Foreskin keratinocyte (primary cell): ENCODE measurements at places on chromosomes 4 and X. TPM values are rescaled to one million over a fixed set of nuclear protein-coding genes. Genes with fewer than 3 reads are reported as not detected.

The CABS1 gene
- total RNA-seq, result not detected in 2 replicates

The CACNA1F gene
- total RNA-seq, result not detected in 2 replicates

The HELT gene
- total RNA-seq, result not detected in 2 replicates

The GAGE2A gene
- not detected in 2 replicates for total RNA-seq

The SCML1 gene
- 10.7 and 14.0 TPM in 2 replicates for total RNA-seq

The SSX4 gene
- total RNA-seq, result not detected in 2 replicates

The NALF2 gene
- 0.95 and 2.0 TPM in 2 replicates for total RNA-seq

The ZDHHC9 gene
- 18.9 and 23.0 TPM in 2 replicates for total RNA-seq

The TMEM271 gene
- total RNA-seq, result not detected in 2 replicates

The ABCG2 gene
- 2.2 and 4.5 TPM in 2 replicates for total RNA-seq

The CCNA2 gene
- 65.8 and 83.0 TPM in 2 replicates for total RNA-seq

The TBC1D9 gene
- total RNA-seq, result 13.9 and 16.4 TPM in 2 replicates

The CTAG1A gene
- total RNA-seq, result not detected in 2 replicates

GRCh38 chr4:146567396-146567795 lies 45.7 kb upstream of the SLC10A7 start:
- DNase-seq, result peak; percentile 62

DNA sequence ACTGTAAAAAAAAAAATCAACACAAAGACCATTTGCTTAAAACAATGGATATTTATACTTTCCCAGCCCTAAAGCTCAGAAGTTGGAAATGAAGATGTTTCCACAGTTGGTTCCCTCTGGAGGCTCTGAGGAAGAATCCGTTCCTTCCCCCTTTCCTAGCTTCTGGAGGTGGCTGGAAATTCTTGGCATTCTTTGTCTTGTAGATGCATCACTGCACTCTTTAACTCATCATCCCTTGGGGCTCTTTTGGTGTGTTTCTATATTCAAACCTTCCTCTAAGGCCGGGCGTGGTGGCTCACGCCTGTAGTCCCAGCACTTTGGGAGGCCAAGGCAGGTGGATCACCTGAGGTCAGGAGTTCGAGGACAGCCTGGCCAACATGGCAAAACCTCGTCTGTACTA lies 78.7 kb downstream of the VCX3A start:
- no peak for DNase-seq

DNA sequence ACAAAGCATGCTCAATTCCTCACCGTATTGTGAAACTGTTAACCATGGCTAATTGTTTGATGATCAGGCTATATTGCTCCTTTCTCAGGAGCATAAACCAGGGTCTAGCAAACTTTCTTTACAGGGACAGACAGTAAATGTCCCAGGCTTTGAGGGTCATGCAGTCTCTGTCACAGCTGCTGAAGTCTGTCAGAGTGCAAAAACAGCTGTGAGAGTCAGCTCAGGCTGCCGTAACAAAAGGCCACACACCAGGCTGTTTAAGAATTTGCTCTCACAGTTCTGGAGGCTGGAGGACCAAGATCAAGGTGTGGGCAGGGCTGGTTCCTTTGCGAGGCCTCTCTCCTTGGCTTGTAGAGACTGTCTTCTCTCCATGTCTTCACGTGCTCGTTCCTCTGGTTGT lies 75.6 kb downstream of the GPR143 start:
- no peak for DNase-seq

DNA sequence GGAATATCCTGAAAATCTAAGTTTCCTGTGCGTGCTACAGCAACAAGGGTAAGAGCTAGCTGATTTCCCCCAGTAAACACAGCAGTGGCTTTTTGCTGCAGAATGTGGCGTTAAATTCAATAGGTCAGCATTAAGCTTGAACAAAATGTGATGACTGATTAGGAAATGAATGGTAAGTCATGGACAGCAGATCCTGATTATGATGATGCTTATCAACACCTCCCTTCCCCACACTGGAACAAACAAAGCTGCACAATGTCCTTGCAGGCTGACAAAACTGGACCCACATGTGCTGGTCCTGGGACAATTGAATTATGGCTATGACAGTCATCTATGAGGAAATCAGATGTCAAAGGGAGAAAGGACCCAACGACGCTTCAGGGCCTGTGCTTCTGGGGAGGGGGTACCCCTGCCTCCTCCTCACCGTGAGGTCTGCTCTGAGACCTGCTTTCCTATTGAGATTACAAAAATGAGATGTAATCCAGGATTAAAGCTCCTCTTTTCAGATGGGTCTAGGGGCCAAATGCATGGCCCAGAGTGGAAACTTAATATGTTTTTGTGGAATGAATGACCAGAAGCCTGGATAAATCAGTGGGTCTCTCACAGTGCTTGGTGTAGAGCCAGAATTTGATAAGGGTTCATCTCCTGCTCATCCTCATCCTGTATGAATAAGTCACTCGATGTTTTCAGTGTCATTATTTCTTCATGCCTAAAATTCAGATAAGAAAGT lies 32.0 kb upstream of the BOD1L1 start:
- DNase-seq, result no peak

DNA sequence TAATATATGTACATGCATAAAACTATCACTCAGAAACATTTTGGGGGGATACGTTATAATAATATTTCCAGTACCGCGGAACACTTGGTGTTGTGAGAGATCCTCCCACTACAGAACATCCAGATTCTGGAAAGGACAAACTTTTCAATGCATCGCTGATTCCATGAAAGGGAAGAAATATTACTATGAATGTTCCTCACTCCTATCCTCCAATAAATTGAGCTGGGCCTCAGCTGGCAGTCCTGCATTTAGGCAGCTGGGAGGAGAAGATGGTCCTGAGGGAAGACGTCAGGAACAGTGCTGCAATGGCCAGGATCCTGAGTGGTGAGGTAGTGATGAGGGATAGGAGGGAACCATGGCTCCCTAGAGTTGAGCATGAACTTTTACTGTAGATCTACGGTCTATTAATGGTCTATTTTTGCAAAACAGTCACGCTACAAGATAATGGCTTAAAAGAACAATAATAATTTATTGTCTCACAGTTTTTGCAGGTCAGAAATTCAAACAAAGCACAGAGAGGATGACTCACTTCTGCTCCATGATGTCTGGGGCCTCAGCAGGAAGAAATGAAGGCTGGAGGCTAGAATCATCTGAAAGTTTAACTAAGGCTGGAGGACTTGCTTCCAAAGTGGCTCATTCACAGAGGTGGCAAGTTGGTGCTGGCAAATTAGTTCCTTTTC lies 538.1 kb downstream of the STIM2 start:
- DNase-seq, result peak; percentile 18

DNA sequence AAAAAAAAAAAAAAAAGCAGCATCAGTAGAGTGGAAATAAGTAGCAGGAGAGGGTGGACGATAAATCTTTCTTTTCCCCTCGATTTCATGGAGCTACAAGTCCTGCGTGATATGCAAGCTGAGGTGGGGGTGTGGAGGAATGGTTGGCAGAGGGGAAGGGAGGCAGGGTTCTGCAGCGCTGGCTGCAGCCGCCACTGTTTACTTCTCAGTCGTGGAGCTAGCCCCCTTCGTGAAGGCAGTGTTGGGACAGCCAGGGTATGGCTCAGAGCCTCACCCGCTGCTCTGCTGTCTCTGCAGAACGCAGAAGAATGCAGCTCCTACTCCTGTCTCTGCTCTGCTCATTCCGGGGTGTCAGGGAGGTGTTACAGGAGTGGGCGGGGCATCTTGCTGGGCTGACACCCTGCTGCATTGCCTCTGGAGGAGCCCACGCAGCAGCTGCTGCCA lies 140.6 kb downstream of the GPM6A start:
- no peak for DNase-seq

GRCh38 chr4:180832073-180832472 lies 1411.1 kb upstream of the TENM3 start:
- DNase-seq, result no peak

DNA sequence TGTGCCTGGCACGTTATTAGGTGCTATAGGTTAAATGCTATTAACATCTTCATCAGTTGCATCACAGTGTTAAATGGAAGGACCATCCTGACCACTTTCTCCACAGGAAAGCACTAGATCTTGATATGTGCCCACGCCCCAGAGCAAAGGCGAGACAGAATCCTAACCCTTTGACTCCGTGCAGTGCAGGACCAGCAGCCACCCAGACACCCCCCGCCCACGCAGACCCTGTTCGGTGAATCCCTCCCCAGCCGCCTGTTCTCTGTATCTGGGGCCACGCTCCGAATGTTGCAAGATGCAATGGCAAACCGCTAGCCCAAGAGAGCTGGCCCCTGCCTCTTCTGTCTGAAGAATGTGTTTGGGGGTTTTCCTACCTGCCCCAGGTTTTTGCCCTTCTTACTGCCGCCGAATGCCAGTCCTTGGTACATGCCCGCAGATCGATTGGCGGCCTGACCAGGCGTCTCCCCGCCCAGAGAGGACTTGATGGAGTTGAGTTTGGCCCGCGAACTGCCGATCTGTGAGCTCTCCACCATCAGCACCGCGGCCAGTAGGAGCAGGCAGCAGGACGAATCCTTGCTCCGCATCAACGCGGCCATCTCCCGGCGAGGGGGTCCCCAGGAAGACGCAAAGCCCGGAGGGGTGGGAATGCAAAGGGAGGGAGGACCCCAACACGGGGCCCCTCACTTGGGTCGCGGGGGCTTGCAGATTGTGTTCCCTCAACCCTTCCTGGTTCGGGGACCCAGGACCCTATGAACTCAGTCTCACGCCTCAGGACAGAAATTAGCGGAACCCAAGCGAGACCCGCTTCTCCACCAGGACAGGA lies 906 bp downstream of the DKK2 start:
- DNase-seq, result no peak

DNA sequence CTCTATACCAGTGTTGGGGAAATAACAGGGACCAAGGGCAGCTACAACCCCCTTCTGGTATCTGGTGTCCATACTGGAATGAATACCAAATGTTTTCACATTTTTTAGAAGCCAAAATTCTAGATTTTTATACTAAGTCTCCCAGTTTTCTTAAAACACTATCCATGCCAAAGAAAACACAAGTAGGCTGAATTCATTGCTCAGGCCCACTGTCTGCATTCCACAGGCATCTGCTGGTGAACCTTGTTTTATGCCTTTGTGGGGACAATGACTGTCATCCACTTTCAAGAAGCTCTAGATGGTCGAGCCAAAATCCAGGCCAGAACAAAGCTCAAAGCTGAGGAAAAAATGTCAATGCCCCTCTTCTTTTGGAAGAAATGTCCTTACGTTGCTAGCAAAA lies 213.4 kb upstream of the RASGEF1B start:
- DNase-seq, result no peak

GRCh38 chr4:1870328-1870577 lies 940 bp upstream of the NSD2 start:
- peak; percentile 83 for DNase-seq

- DNase-seq, result no peak
These were observed 27.9 kb downstream of the CAMK2D start for GRCh38 chr4:113733685-113734084.

DNA sequence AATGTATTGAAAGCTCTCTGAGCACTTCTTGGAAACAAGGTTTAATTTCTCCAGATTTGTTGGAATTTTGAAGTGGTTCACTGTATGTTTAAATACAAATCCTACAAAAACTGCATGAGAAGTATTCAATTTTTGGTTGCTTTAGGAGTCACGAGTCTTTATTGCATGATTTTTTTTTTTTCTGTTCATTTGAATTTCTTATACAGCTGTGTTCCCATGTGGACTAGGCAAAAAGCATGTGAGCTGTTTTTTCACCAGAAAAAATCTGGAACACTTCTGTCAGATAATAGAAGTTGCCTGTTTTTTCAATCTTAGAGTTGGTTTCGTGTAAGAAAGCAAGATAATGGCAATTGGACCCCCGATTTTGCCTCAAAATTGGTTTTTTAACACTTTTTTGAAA lies 66.4 kb downstream of the SLC9A6 start:
- DNase-seq, result no peak

GRCh38 chr4:132737344-132737743 lies 411.8 kb upstream of the PCDH10 start:
- no peak for DNase-seq

GRCh38 chr4:104064646-104065577 lies 345.1 kb upstream of the TACR3 start:
- DNase-seq, result no peak

- DNase-seq, result no peak
These were observed 266.2 kb upstream of the CASK start for GRCh38 chrX:42189576-42189975.
